ENCODE measurements at places on chromosomes 3 and 15. TPM values are rescaled to one million over a fixed set of nuclear protein-coding genes. Genes with fewer than 3 reads are reported as not detected.

Gene CPEB1
- 34.0 TPM for total RNA-seq

GRCh38 chr3:188727052-188727451 lies 444.7 kb upstream of the TPRG1 start:
- no peak for DNase-seq

Gene FES
- total RNA-seq: 0.64 TPM

Gene THRB
- not detected for total RNA-seq

Gene AAGAB
- 118 TPM for total RNA-seq

DNA sequence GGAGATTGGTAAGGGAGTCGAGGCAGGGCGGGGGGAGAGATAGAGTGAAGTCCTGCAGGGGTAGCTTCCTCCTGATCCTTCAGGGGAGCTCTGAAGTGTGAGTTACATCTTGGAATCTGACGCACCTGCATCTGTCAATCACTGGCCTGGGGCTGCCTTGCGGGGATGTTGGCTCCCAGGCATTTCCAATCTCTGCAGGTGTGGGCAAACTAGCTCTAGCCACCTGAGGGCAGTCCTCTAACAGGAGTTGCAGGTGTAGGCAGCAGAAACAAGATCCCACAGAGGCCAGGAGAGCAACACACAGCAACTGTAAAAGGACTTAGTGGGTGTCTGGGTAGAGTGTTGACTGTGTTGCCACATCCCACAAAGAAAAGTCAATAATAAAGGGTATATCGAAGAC lies 63.6 kb downstream of the ZNF621 start:
- DNase-seq: no peak

- DNase-seq: no peak
Observed at GRCh38 chr3:111076732-111077131, 5.1 kb downstream of the NECTIN3 start.

Gene IL17RB
- total RNA-seq: 0.12 TPM

- DNase-seq: no peak
Observed at GRCh38 chr3:195250473-195251251, 20.3 kb downstream of the XXYLT1 start.

- no peak for DNase-seq
Observed at GRCh38 chr15:51348688-51349087, 7.2 kb downstream of the GLDN start.

- no peak for DNase-seq
Observed at GRCh38 chr3:159130108-159130507, 328.3 kb downstream of the MFSD1 start.

DNA sequence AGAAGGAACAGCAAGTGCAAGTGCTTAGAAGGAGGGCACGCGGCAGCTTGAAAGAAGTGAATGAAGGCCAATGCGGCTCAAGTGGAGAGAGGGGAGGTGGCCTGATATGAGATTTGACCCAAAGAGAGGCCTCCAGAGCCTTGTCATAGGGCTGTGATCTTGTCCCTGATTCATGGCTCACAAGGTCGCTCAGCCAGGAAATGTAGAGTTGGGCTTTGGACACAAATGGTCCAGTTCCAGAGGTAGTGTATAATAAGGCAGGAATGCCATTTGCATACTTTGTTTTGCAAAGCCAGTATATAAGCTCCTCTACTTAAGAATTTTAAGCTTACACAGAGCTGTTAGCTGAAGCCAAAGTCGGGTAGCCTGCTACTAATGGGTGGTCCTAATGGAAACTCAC lies 33.7 kb downstream of the HGD start:
- DNase-seq: no peak

Gene RASGRF1
- 1.6 TPM for total RNA-seq

- DNase-seq: no peak
Observed at GRCh38 chr15:95247071-95247984, 1016.0 kb downstream of the MCTP2 start.

GRCh38 chr3:14876921-14877333 lies 58.2 kb downstream of the FGD5 start:
- DNase-seq: no peak

Gene AP2M1
- total RNA-seq: 352 TPM

DNA sequence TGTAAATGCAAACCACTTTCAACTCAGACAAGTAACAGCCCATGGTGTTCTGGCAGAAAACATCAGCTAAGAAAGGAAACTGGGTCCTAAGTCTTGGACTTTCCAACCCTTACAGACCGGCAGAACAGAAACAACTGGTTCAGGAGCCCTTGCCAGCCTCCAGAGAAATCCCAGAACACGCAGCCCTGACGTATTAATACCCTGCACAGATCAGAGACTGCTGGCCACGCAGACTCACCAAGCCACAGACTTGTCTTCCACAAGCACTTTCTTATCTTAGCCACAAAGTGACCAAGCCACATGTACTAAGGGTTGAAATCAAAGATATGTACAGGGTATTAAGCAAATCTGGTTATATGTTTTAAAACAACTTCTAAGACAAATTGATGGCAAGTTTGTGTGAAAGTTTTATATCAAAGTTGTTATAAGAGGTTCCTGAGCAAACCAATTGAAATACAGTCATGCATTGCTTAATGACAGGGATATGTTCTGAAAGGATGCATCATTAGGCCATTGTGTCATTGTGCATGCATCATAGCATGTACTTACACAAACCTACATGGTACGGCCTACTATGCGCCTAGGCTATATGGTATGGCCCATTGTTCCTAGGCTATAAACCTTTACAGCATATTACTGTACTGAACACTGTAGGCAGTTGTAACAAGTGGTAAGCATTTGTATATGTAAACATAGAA lies 36.8 kb downstream of the BTD start:
- DNase-seq: peak; percentile 25

DNA sequence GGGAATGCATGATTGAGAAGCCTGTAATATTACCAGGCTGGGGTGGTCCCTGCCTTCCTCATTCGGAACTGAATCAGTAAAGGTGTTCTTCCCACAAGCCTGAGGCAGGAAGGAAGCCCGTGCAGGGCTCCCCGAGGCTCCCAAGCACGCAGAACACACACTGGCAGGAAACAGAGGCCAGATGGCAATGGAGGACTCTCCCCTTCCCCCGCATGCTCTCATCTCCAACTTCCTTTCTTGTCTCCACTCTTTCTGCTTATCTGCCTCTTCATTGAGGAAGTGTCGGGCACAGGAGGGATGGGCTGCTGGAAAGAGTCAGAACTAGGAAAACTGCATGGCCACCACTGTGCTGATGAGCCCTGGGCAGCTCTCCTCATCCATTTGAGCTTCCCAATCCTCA lies 123.5 kb downstream of the NUP210 start:
- peak; percentile 75 for DNase-seq

Gene CSTA
- not detected for total RNA-seq

Gene CCK
- total RNA-seq: not detected

GRCh38 chr3:194140520-194141414 lies 4.8 kb downstream of the HES1 start:
- DNase-seq: no peak

Gene TRH
- total RNA-seq: not detected

GRCh38 chr15:32033186-32033890 lies 3.0 kb downstream of the CHRNA7 start:
- no peak for DNase-seq

Gene CHRFAM7A
- 0.74 TPM for total RNA-seq

- DNase-seq: no peak
Observed at GRCh38 chr15:67409175-67409574, 111.8 kb upstream of the C15orf61 start.

- no peak for DNase-seq
Observed at GRCh38 chr15:89071471-89071870, 16.8 kb upstream of the ABHD2 start.

Gene MCTP2
- not detected for total RNA-seq

Gene ROPN1B
- total RNA-seq: not detected

DNA sequence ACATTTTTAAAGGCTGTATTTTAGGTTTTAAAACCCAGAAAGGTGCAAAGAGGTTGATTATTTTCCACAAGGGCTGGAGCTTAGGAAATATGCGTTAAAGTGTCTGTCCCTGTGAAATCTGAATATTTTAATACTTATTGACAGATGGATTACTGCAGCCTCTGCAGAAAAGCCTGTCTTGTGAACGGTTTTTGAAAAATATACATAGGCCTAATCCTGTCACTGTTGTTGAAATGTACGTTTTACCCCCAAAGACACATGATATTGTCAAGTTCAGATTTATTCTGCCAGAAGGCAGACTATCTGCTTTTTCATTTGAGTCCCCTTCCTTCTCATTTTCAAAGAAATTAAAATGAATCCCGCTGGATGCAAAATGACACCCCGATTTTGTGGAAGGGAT lies 2.2 kb upstream of the BCL6 start:
- peak; percentile 32 for DNase-seq

DNA sequence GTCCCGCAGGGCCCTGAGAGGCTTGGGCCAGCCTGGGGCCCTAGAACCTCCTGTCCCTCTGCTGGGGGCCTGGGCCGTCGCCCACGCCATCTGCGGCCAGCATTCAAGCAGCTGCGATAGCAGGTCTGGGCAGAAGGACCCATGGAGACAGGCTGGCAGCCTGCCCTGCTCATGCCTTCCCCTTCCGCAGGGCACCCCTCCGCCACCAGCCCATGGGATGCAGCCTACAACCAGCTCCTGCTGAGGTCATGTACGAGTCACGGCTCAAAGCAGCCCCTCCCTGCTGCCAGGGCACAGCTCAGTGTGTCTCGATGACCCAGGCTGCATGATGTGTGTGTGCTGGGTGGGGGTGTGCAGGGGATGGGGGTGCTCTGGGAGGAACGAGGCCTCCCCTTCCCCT lies 27.8 kb downstream of the DUSP7 start:
- peak; percentile 92 for DNase-seq

Gene NRROS
- total RNA-seq: 11.6 TPM

- DNase-seq: no peak
Observed at GRCh38 chr3:110343376-110343775, 728.2 kb upstream of the NECTIN3 start.

Gene HOMER2
- 40.4 TPM for total RNA-seq

GRCh38 chr3:196778755-196779154 lies 39.1 kb downstream of the PAK2 start:
- DNase-seq: no peak

GRCh38 chr15:70806992-70807712 lies 43.8 kb upstream of the UACA start:
- no peak for DNase-seq

DNA sequence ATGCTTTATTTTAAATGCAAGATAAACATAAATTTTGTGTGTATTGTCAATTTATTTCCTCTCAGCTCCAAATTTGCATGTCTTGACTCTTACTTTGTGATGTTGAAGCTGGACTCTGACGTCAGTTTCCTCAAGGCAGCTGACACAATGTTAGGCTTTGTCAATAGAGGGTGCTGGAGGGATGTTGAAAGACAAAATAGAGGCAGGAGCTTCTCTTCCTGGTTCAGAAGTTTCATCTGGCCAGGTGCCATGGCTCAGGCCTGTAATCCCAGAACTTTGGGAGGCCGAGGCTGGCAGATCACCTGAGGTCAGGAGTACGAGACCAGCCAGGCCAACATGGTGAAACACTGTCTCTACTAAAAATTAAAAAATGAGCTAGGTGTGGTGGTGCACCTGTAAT lies 408.6 kb downstream of the GBE1 start:
- peak; percentile 15 for DNase-seq

GRCh38 chr3:168386301-168386700 lies 290.6 kb upstream of the GOLIM4 start:
- no peak for DNase-seq

GRCh38 chr3:188266562-188267274 lies 112.8 kb downstream of the LPP start:
- peak; percentile 63 for DNase-seq

DNA sequence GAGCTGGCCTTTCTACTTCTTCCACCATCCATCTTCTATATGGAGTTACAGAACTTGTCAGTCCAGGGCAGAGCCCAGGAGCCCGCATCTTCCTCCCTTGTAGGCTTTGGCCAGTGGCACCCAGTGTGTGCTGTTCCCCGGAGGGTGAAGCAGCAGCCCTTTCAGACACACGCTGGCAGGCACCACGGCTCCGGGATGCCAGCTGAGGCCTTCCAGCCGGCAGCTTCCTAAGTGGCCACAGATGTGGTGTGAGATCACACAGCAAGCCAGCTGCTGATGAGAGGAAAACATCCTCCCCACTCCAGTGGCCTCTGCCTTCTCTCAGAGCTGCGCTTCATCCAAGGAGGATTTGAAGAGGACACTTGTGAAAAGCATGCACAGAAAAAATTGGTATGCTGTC lies 24.1 kb downstream of the CRABP1 start:
- DNase-seq: no peak

Gene TUSC7
- total RNA-seq: not detected

- no peak for DNase-seq
Observed at GRCh38 chr3:8589880-8590556, 54.6 kb downstream of the SSUH2 start.

GRCh38 chr15:39132954-39133600 lies 447.8 kb upstream of the THBS1 start:
- no peak for DNase-seq

DNA sequence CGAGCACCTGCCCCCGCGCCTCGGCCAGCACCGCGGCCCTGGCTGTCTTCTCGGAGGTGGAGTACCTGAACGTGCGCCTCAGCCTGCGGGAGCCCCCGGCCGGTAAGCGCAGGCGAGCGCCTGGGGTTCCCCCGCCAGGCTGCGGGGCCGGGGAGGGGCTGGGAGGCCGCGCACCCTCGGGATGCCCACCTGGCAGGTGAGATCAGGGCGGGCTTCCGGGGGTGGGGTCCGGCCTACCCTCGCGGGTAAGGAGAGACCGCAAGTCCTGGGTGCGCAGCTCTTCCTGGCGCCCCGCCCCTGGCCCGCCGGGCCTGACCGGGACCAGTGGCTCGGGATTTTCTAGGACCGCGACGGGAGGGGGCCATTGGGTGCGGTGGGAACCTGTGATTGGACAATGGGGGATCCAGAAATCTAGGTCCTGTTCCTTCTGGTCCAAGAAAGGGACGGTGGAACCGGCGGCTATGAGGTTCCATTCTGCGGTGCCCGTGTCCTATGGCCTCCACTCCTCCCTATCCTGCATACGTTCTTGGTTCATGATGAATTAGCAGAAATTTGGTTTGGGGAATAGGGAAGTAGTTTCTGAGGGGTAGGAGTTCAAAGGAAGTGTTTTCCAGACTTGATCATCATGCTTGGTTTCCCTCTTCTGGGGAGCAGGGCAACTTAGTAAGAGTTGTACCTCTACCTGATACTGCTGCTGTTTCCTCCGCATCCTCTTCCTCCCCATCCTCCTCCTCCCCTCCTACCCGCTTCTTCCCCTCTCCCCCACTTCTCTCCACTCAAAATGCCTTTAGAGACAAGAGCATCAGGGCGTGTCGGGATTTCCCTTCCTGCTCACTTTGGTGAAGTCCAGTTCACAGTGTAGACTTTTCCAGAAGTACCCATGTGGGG lies 808 bp downstream of the ARRDC4 start:
- peak; percentile 56 for DNase-seq

GRCh38 chr15:44918136-44918535 lies 38.4 kb upstream of the TERB2 start:
- no peak for DNase-seq

- DNase-seq: peak; percentile 28
Observed at GRCh38 chr3:32733631-32734229, 48.7 kb downstream of the CNOT10 start.

DNA sequence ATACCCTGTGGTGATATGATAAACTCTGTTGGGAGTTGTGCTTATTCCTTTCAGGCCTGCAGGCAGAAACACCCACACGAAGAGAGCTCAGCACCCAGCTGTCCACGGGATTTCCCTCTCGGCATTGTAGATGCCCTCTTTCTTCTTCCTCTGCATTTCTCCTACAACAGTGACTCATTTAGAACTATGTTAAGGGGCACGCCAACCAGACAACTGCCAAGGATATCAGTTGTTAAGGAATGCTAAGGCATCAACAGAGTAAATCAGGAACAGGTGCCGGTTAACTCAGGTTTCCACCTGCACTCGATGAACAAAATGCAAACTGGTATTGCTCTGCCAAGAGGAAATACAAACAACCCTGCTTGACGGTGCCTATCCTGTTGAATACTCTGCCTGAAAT lies 270.0 kb upstream of the PEX5L start:
- no peak for DNase-seq

Gene TASOR
- 37.0 TPM for total RNA-seq

Gene CPA3
- not detected for total RNA-seq

Gene CORO2B
- not detected for total RNA-seq

Gene THBS1
- 15.9 TPM for total RNA-seq

Data from G401 (cell line).